ENCODE measurements at places on chromosomes 5 and 9. TPM values are rescaled to one million over a fixed set of nuclear protein-coding genes. Genes with fewer than 3 reads are reported as not detected.
A peak's percentile ranks its signal among the peaks of the same experiment; 100 is the strongest.

- peak; percentile 5 for DNase-seq
These were observed 56.9 kb downstream of the MVB12B start for GRCh38 chr9:126383406-126384046.

DNA sequence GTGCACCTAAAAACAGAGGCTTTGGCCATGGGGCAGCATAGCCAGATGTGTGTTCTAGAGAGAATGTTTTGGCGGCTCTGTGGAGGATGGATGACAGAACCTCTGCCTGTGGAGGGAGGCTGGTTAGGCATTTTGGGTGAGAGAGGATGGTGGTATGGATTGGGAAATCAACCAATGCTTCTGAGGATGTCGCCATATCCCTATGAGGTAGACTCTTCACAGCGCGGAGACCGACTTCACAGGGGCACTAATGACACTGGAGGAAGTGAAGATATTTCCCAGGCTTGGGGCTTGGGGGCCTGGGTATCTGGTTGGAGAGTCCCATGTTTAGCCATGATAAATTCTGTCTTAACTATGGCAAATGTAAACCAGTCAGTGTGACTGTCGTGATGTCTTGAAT lies 140.6 kb upstream of the KLF4 start:
- DNase-seq, result no peak

The TRIM32 gene
- 5.2 TPM for polyA plus RNA-seq

DNA sequence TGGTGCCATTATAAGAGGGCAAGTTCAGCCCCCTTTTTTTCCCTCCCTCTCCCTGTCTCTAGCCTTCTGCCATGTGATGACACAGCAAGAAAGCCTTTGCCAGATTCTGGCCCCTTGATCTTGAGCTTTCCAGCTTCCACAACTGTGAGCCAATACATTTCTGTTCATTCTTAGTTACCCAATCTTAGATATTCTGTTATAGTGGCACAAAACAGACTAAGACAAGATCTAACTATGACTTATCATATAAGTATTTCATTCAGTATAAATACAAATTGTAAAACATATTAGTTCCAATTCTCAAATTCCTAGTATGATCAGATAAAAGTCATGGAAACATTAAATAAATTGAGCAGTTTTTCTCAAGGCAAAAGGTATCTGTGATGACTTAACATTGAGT lies 276.3 kb downstream of the COX7C start:
- DNase-seq, result no peak

DNA sequence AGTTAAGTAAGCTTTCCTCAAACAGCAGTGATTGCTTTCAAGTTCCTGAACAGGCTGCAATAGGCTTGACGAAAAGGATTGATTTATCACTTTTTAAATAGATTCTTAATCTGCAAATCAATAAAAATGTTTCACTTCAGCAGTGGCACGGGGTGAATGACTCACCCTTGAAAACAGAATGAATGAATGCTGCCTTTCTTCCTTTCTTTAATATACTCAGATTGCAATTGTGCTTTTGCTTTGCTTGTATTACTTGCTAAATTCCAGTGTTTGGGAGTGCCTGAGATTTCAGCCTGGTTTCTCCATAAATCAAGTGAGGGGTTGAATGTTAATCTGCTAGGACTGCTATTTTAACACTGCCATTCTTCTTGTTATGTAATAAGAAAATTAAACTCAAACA lies 1293.8 kb downstream of the PTPRD start:
- no peak for DNase-seq

GRCh38 chr9:137671721-137672120 lies 52.9 kb downstream of the EHMT1 start:
- DNase-seq, result no peak

- DNase-seq, result no peak
These were observed 227.8 kb upstream of the TBCA start for GRCh38 chr5:78003919-78004318.

GRCh38 chr9:113993838-113994540 lies 84.1 kb downstream of the AMBP start:
- DNase-seq, result peak; percentile 66

DNA sequence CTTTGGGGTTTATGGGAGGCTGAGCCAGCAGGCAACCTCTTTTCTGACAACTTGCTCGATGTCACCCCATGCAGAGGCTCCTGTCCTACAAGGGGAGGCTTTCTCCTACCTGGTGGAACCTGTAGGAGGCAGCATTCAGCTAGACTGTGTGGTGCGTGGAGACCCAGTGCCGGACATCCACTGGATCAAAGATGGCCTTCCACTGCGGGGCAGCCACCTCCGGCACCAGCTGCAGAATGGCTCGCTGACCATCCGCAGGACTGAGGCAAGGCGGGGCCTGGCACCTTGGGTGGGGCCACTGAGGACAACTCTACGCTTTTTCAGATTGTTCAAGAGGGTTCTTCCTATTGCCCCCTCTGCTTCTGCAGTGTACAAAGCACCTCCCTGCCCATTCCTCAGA lies 36.1 kb upstream of the ASS1 start:
- DNase-seq, result no peak

DNA sequence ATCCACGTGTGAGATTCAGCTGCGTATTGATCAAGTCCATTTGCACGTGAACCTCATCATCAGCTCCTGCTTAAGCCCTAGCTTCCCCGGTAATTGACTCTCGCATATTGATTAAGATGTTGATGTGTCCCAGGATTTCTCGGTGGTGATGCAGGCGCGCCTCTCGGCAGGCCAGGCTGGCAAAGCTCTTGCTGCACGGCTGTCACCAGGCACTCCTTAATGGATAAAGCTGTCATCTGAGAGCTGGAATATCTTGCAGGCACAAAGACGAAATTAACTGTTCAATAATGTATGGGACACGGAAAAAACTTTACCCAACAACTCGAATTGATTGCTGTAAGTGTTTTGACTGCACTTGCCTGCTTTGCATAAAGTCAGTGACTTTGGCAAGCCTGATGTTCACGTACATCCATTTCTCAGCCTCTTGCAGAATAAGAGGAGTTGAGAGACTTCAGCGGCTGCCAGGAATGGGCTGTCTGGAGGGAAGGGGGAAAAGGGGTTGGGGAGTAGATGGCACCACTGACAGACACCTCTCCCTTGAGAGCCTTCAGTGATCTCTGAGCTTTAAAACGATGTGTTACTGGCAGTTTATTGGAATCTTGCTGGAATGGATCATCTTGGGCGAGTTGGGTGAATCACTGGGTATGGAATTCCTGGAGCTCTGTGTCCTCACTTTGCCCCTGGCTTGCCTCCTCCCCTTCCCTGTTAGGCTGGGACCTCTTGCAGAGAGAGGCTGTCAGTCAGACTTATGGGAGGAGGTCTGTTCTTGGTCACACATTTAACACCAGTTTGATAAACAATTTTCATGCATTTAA lies 650.3 kb downstream of the CCDC171 start:
- DNase-seq, result no peak

- no peak for DNase-seq
These were observed 72.8 kb downstream of the OTULIN start for GRCh38 chr5:14737291-14737690.

DNA sequence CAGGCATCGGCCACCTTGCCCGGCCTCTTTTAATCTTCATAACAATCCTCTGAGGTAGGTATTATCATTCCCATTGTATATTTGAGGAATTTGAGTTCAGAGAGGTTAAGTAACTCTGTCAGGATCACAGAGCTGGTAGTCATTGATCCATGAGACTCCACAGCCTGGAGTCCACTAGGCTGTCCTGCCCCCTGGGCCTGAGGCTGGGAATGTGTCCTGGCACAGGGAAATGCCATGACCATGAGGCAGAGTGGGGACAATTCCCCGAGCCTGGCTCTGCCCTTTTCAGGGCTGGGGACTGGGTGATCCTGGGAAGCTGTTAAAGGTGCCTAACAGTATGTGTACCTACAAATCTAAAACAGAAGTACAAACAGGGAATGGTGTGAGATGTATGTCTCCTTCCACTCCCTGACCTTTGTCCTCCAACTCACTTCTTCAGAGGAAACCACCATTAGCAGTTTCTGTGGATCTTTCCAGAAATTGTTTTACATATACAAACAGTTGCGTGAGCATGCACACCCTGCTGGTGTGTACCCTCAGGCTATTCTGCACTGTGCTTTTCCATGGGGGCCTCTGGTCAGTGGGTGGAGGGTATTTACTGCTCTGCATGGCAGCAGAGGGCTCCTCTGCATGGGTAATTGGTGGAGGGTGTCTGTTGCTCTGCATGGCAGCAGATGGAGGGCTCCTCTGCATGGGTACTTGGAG lies 53.8 kb downstream of the NDST1 start:
- DNase-seq, result no peak

The CENPK gene
- not detected for polyA plus RNA-seq

DNA sequence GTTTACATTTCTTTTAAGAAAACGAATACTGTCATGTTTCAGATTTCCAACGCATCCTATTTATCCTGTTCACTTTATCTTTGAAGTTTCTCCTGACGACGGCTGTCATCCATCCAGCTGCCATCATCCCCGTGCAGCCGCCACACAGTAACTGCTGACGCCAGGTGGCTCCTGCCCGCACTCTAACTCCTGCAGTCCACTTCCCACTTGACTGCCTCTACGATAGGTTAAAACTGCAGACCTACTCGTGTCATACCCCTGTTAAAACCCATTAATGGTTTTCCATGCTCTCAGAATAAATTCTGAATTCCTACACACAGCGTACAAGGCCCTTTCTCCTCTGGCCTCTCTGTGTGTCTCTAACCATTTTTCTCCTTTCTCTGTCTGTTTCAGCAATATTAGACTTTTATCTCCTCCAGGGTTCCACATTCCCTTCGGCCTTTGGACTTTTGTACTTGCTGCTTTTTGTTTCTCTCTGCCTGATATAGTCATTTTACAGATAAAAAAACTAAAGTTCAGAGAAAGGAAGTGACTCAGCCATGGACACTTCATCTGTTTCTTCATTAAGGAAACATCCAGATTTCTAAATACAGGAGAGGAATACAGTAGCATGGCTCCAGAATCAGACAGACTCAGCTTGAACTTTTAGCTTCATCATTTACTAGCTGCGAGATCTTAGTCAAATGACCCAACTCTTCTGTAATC lies 84.9 kb downstream of the ADAMTS12 start:
- no peak for DNase-seq

The RAD1 gene
- polyA plus RNA-seq, result 15.3 TPM

The PRR16 gene
- polyA plus RNA-seq, result 2.4 TPM

The KIF20A gene
- polyA plus RNA-seq, result 0.22 TPM

GRCh38 chr5:158816011-158816696 lies 283.6 kb downstream of the EBF1 start:
- no peak for DNase-seq

- no peak for DNase-seq
These were observed 13.9 kb downstream of the REXO4 start for GRCh38 chr9:133403766-133404453.

The CKMT2 gene
- 55.8 TPM for polyA plus RNA-seq

DNA sequence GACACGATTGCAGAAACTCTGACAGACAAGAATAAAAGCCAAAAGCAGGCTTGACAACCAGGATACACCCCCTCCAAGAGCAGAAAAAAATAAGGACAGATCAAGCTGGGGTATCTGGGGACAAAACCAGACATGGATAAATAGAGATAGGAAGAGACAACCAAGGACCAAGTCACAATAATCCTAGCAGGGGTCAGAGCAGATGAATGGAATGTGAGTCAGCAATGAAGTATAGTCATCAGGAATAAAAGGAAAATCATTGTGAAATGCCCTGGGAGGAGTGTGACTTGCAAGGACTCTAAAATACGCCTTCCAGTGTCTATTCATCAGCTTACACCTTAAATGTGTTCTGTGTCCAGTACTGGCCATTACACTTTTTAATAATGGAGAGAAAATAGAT lies 206.8 kb downstream of the CAAP1 start:
- no peak for DNase-seq

The SPATA31C1 gene
- polyA plus RNA-seq, result not detected

The ZCCHC7 gene
- 7.2 TPM for polyA plus RNA-seq

All from kidney (tissue), 22 donors.